ENCODE measurements at places on chromosomes 6 and 20.

GRCh38 chr6:152905551-152906299 is 77.1 kb downstream of the FBXO5 start:
- DNase-seq: no peak

DNA sequence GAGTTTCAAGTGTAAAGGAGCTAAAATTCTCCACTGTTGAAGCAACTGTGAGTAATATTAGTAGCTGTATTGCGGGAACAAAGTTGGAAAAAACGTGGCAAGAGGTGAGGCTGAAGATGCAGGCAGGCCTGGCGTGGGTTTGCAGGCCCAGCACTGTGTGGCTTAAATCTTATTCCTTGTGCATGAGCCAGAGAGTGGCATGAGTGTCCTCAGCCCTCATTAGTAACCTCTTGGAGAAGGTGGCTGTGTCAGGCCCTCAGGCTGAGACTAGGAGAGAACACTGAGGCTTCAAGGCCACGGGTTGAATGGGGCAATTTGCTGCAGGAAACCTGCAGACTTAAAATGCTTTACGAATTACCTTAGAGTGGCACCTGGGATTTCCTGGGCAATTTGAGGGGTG is 372.7 kb upstream of the CITED2 start:
- DNase-seq: no peak

- no peak for DNase-seq
These were observed 24.4 kb upstream of the FKBP1A start for GRCh38 chr20:1417273-1417672.

GRCh38 chr6:98092331-98092730 is 742.0 kb upstream of the POU3F2 start:
- no peak for DNase-seq

DNA sequence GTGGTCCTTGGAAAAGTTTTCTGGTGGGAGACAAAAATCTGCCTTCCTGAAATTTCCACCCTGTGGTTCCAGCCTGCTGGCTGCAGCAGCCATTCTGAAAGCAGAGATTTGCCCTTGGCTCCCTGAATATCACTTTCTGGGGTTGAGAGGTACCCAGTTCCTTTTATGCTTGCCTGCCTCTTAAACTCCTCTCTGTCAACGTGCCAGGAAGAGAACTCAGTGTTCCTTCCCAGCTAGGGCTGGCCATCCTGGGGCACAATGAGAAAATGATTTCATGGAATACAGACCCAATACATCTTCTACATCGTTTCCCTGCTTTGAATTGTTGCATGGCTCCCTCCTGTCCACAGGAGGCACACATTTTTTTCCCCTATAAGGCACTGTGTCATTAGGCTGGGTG is 1.6 kb upstream of the DSN1 start:
- no peak for DNase-seq

DNA sequence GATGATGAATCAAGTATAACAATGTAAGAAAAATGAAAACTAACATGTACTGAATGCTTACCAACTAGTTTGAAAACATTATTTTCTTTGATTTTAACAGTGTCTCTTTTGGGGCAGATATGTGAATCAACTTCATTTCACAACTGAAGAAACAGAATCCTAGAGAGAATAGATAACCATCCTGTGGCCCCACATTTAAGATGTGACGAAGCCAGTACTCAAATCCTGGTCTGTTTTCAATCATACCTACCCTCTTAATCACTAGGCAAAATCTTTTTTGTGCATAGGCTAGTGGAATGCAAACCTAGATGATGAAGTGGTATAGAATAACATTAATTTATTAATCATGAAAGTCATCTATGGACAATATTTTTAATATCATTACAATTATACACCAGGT is 371.6 kb upstream of the EPHA7 start:
- no peak for DNase-seq
